ENCODE measurements at places on chromosomes 7 and 10.

GRCh38 chr10:114256822-114257221, 17.8 kb downstream of the VWA2 start:
- no peak for DNase-seq

GRCh38 chr7:41439515-41439879, 263.4 kb downstream of the INHBA start:
- DNase-seq = no peak

GRCh38 chr7:83786858-83787257, 137.9 kb upstream of the SEMA3E start:
- DNase-seq = no peak

DNA sequence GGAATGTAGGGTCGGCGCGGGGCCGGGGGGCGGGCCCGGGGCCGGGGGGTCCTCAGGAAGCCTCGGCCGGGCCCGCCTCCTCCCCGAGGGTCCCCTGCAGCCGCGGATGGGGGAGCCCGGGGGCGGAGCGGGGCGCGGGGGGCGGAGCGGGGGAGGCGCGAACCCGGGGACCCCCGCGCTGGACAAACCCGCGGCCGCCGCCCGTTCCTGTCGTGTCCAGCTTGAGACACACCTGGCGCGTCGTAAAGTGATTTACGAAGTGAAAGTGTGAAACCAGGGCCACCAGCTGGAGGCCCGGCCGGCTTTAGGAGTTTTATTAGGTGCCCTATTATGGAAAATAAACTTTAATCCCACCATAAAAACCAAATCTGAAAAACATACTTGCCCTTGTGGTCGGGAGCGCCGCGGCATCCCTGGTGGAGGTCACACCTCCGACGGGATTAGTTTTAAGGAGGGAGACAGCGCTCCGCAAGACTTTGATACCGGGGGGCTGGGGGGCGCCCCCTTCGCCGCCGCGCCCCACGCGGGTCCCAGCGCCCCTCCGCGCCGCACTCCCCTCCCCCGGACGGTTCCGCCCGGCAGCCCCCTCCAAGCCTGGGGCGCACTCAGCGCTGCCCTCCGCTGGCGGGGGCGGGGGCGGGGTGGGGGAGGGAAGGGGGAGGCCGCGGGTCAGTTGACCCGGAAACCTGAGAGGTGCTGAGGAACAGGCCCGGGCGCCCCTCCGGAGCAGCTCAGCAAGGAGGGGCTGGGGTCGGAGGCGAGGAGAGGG, 10.3 kb downstream of the MNX1 start:
- DNase-seq = no peak

DNA sequence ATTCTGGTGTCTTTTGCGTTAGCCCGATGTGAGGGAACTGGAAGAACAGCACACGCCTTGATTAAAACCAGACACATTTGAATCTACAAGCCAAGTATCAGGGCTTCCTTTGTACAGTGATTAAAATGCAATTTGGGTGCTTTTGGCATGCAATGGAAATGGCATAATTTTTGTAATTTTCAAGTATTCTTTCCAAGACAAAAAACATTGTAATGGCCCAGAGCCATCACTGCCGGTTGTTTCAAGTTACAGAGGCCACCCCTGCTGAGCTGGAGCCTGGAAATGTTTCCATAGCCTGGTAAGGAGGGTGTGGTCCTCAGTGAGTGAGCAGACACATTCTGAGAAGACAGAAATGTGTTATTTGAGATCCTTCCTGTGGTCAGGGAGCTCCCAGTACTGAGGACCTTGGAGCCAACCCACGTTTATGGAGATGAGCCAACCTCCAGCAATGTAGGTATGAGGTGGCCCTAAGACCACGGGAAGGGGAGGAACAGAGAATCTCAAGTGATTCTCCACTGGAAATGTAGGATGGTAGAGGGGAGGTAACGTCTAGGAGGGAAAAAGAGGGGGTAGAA, 20.9 kb downstream of the TEX36 start:
- no peak for DNase-seq

- DNase-seq = no peak
Observed at GRCh38 chr10:110118891-110119621, 88.3 kb upstream of the MXI1 start.

- no peak for DNase-seq
Observed at GRCh38 chr10:13686331-13686752, 99.6 kb downstream of the PRPF18 start.

DNA sequence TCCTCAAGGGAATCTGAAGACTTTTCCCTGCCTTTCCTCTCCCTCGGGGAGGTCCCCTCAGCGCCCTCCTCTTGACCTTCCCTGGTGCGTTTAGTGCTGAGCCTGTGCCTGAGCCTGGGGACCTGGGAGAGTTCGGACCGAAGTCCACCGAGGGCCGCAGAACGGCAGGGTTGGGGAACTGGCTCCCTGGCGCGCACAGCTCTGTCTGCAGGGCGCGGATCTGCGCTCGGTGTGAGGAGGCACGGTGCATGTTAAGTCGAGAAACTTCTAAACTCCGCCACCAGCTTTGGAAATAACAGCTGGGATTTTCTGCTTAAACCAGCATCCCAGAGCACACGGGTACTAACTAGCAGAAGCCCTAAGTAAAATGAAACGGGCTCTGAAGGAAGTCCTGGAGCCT, 44.2 kb upstream of the SLC29A4 start:
- no peak for DNase-seq

GRCh38 chr7:11290863-11291262, 317.2 kb downstream of the PHF14 start:
- DNase-seq = no peak

DNA sequence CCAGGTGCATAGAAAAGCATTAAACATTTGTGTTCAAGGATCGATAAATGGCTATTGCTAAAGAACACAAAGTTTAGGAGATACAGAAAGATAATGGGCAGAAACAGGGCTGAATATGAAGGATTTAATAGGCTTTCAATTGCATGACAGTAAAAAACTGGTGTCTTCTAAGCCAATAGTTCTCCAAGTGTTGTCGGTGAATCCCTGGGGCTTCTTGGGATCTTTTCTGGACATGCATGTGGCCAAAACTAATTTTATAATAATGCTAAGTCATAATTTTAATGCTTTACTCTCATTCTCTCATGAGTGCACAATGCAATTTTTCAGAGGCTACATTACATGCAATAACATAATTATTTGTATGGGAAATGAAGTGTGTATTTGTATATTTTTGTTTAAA, 521.1 kb upstream of the ANKRD30A start:
- DNase-seq = no peak

GRCh38 chr10:102595897-102596296, 48.4 kb upstream of the TRIM8 start:
- DNase-seq = no peak

- no peak for DNase-seq
Observed at GRCh38 chr7:100538348-100538653, 702 bp upstream of the AGFG2 start.

GRCh38 chr10:58667658-58668310, 155.1 kb downstream of the BICC1 start:
- no peak for DNase-seq

Measured in CD4-positive, alpha-beta T cell treated with Interleukin-10 for 1 hour (primary cell).